AG10803 (cell line): ENCODE measurements at places on chromosomes 5 and 9.

GRCh38 chr5:171747061-171747859 lies 38.4 kb upstream of the SMIM23 start:
- no peak for DNase-seq

DNA sequence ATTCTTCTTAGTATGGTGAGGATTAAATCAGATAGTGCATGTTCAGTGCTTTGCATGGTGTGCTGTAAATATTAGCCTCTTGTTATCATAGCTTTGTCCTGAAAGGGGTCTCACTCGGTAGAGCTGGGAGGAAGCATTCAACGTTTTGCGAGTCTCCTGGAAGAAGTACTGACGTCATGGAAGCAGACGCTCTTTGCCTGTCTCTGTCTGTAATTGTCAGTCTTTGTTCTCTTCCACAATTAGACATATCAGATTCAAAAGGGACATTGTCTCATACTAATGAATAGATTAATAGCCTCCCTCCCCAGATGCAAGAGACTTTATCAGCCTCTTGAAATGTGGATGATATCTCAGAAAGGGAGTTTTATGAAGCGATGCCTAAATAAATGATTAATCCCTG lies 91.8 kb upstream of the CXCL14 start:
- no peak for DNase-seq

DNA sequence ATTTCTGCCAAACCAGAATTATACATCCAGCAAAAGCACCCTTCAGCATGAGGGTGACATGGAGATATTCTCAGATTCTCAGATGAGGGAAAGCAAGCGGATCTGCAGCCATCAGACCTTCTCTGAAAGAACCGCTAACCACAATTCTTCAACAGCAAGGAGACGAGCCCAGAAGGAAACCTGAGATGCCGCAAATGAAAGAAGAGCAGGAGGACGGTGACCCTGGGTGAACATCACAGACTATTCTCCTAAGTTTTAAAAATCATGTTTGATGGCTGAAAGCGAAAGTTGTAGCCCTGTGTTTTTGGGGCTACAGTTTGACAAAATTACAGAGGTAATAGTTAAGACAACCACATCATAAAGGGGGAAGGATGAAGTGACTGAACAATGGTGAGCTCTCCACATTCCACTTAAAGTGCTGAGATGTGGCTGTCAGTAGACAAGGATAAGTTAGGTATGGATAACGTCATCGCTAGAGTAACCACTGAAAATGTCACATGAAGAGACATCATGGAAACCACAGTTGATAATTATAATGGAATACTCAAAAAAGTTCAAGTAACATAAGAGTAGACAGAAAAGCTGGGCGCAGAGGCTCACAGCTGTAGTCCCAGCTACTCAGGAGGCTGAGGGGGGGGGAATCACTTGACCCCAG lies 31.5 kb upstream of the NSMF start:
- DNase-seq: no peak

GRCh38 chr5:159884917-159885620 lies 31.2 kb upstream of the ADRA1B start:
- no peak for DNase-seq

DNA sequence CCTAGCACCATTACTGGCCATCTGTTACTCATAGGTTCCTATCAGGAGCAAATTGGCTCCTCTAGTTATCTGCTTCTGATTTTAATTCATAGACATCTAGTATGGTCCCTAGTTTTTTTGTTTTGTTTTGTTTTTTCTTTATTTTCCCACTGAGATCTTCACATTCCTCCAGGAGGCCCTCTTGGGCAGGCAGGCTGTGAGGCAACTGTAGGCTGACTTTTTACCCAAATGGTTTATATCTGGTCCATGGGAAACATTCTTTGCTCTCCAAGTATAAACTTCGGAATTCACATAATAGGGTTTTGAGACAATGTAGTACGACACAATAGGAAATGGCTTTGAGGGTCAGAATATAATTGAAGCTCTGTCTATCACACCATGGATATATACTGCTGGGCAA lies 250.9 kb upstream of the DAB2 start:
- DNase-seq: no peak

GRCh38 chr5:7793895-7794294 lies 57.0 kb downstream of the CFAP90 start:
- no peak for DNase-seq

DNA sequence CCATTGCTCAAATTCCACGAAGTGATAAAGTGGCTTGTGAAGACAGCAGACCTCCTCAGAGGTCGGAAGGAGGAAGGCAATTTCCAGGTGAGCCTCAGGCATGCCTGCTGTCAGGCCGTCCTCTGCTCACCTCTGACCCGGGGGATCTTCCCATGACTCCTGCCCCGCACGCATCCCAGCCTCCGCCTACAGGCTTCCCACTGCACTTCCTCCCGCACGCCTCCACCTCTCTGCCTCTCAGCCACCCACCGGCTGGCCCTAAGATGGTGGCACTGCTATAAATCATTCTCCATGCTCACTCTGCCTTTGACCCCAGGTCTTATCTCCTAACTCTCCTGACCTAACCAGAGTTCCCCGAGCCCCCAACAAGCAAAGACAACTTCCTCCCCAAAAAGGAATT lies 49.4 kb upstream of the DNAH5 start:
- DNase-seq: no peak

GRCh38 chr9:113910036-113910639 lies 34.0 kb downstream of the ZNF618 start:
- DNase-seq: no peak

DNA sequence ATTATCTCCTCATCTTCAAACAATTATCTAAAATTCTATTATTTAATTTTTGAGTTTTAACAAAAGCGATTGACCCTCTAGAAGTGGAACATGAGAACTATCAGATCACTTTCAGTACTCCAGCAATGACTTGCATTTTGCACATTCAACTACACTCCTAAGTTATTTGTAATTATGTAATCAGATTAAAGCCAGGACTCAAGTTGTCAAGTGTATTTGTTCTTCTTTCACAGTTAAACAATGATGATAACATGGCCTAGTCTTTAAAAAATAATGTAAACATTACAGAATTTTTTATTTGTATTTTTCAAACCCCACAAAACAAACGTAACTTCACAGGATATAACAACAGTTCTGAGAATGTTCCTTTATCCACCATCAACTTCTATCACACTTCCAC lies 2148.9 kb upstream of the ACO1 start:
- DNase-seq: no peak

DNA sequence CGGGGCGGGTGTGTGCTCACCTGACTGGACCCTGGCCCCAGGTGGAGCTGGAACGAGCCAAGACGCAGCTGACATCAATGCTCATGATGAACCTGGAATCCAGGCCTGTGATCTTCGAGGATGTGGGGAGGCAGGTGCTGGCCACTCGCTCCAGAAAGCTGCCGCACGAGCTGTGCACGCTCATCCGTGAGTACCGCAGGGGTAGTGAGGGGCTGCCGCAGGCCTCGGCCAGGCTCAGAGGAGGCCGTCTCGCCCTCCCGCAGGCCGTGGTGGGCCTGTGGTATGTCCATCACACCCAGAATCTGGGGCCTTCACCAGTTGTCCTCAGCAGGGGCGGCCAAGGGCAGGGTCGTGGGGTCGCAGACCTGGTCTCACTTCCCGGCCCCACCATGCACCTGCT lies 11.3 kb downstream of the PMPCA start:
- DNase-seq: no peak

DNA sequence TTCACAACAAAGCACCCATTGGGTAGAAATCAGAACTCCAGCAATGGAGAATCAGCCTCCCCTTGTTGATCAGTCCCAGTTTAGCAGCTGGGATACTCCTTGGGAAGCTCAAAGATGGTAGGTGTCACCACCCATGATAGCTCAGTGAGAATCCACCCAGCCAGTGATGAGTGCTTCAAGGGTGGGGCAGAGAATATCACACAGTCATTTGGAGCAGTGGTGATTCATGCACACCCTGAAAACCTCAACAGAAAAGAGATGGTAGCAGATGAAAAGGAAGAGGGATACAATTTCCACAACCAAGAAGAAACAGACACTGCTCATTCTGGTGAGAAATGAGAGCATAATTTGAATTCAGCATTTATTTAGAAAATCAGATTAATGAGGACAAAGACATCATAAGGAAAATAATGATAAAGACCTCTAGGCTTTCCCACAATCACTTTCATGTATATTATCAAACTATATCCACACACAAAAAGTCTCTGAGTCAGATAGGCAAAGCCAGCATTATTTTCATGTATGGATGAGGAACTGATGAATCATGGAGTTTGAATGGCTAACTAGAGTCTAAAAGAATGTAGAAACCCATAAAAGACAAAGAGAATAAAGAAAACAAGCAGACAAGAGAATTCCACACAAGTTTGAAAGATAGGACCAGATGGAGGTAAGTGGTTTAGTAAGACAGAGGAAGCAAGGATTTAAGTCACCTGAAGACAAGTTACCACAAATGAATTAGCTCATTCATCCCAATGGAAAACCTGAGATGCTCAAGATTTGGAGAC lies 82.9 kb downstream of the FEM1C start:
- DNase-seq: peak; percentile 75

GRCh38 chr9:11103525-11103924 lies 490.7 kb upstream of the PTPRD start:
- DNase-seq: no peak

- DNase-seq: peak; percentile 27
Measured at GRCh38 chr5:79493596-79494345, 20.2 kb downstream of the HOMER1 start.

GRCh38 chr5:15646371-15646770 lies 146.4 kb downstream of the FBXL7 start:
- peak; percentile 80 for DNase-seq

GRCh38 chr9:71822935-71823334 lies 54.6 kb upstream of the CEMIP2 start:
- no peak for DNase-seq

DNA sequence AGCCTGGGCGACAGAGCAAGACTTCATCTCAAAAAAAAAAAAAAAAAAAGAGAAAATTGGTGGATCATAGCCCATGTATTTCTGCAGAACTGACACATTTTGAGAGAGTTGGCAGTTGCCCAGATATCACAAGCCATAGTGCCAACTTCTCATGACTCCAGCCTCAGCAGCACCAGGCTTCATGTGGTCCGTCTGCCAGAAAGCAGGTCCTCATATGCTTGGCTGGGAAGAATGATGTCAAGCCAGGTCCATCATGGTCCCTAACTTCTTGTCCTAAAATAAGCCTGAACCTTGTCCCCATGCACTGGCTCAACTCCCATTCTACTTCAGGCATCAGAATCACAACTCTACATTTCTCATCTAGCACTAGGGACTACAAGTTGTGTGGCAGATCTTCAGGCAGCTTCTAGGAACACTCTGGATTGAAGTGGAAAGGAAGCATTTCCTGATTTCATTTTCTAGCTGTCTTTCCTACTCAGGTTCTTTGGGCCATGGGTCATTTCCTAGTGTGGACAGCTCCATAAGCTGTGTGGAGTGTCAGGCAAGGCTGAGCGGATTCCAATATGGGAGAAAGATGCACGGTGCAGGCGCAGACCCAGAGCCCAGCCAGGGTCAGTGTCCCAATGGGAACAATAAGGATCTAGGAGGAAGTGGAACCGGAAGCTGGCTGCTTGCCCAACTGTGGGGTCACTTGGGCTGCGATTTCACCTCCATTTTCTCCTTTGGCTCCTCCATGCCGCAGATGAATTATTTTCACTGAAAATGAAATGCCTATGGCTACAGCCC lies 90.1 kb downstream of the LMNB1 start:
- DNase-seq: no peak

GRCh38 chr9:27880156-27880555 lies 306.9 kb upstream of the C9orf72 start:
- DNase-seq: no peak

GRCh38 chr5:127412698-127413097 lies 104.7 kb upstream of the PRRC1 start:
- no peak for DNase-seq

DNA sequence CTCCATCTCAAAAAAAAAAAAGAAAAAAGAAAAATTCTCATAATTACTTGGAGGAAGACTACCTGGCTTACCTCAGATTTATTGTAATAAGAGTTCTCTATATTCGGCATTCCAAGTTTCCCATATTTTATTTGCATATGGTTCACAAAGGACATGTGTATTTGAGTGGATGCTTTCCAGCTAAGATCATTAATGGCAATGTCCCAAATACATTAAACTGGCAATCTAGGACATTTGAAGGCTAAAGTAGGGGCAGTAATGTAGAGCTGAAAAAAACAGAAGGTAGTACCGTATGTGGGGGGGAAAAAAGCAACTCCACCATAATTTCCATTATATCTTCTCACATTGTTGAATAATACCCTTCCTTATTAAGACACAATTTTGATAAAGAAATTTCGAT lies 4.9 kb downstream of the TUT7 start:
- DNase-seq: peak; percentile 30

DNA sequence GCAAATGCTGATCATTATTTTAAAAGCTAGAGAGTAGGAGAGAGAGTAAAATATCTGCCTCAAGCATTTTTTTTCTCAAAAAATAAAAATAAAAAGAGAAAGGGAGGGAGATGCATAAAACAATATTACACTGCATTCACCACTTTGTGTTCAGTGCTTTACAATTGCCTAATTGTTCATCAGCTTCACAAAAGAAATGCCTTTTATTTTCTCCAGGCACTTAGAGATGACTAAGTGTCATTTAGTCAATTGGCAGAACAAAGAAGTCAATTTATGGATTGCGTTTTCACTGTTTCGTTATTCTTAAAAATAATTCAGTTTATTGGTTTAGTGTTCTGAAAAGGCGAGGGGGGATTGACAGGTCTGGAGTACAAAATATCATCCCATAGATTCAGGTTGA lies 232.5 kb upstream of the CCNH start:
- no peak for DNase-seq

DNA sequence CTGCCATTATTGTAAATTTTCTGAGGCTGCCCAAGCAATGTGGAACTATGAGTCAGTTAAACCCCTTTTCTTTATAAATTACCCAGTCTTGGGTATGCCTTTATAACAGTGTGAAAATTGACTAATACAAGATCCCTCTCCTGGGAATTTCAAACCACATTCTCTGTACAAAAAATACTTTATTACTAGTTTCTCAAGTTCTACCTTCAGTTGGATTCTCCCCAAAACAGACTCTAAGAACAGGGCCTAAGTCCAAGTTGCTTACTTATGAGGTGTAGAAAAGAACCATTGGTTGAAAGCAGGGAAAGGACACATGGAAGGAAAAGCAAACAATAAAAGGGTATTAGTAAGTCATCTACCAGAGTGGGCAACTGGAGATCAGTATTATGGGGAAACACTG lies 343.2 kb downstream of the TMEM232 start:
- peak; percentile 38 for DNase-seq

GRCh38 chr5:67188274-67189078 lies 8.1 kb downstream of the CD180 start:
- DNase-seq: no peak

- no peak for DNase-seq
Measured at GRCh38 chr5:8752595-8752994, 793.3 kb downstream of the SEMA5A start.

GRCh38 chr5:952597-953271 lies 55.9 kb upstream of the NKD2 start:
- no peak for DNase-seq

GRCh38 chr9:113695901-113696300 lies 180.2 kb upstream of the ZNF618 start:
- DNase-seq: no peak

- no peak for DNase-seq
Measured at GRCh38 chr9:68507806-68508145, 32.9 kb downstream of the TMEM252 start.

- DNase-seq: no peak
Measured at GRCh38 chr9:110028676-110029075, 179.3 kb downstream of the C9orf152 start.

- no peak for DNase-seq
Measured at GRCh38 chr5:97087138-97087537, 55.3 kb downstream of the LIX1 start.

GRCh38 chr5:61658592-61659008 lies 326.5 kb downstream of the ZSWIM6 start:
- DNase-seq: peak; percentile 63
